ENCODE measurements at places on chromosomes 7 and 10. TPM values are rescaled to one million over a fixed set of nuclear protein-coding genes. Genes with fewer than 3 reads are reported as not detected.

The ADCY1 gene
- total RNA-seq, result not detected

The TMEM236 gene
- 0.16 TPM for total RNA-seq

The HOXA6 gene
- 0.28 TPM for total RNA-seq

The UPK3BL2 gene
- total RNA-seq, result 56.5 TPM

The FEZF1 gene
- not detected for total RNA-seq

The ADAM12 gene
- total RNA-seq, result 1.6 TPM

The H2BK1 gene
- not detected for total RNA-seq

The C10orf53 gene
- total RNA-seq, result not detected

The TAS2R41 gene
- not detected for total RNA-seq

The ACTL6B gene
- total RNA-seq, result not detected

The MUC3A gene
- 0.24 TPM for total RNA-seq

The NRBF2 gene
- 21.3 TPM for total RNA-seq

The UNCX gene
- total RNA-seq, result not detected

The AEBP1 gene
- 9.0 TPM for total RNA-seq

The CELF2 gene
- 298 TPM for total RNA-seq

The NUTM2A gene
- 1.5 TPM for total RNA-seq

The AFAP1L2 gene
- total RNA-seq, result 1.3 TPM

The LRRC4 gene
- total RNA-seq, result 1.8 TPM

The FKBP6 gene
- not detected for total RNA-seq

The MOGAT3 gene
- total RNA-seq, result not detected

The LLCFC1 gene
- total RNA-seq, result not detected

The ADAP1 gene
- total RNA-seq, result 117 TPM

The WDFY4 gene
- 3.5 TPM for total RNA-seq

The NEUROG3 gene
- total RNA-seq, result not detected

The SLC18A2 gene
- total RNA-seq, result 8.0 TPM

The EN2 gene
- not detected for total RNA-seq

The ZNF853 gene
- total RNA-seq, result 9.7 TPM

The SPDYE2B gene
- not detected for total RNA-seq

The PLXDC2 gene
- total RNA-seq, result 16.9 TPM

The OR2A5 gene
- not detected for total RNA-seq

The PSD gene
- 2.1 TPM for total RNA-seq

The BTBD16 gene
- total RNA-seq, result not detected
